H4 (cell line): ENCODE measurements at places on chromosomes 12 and 14.

DNA sequence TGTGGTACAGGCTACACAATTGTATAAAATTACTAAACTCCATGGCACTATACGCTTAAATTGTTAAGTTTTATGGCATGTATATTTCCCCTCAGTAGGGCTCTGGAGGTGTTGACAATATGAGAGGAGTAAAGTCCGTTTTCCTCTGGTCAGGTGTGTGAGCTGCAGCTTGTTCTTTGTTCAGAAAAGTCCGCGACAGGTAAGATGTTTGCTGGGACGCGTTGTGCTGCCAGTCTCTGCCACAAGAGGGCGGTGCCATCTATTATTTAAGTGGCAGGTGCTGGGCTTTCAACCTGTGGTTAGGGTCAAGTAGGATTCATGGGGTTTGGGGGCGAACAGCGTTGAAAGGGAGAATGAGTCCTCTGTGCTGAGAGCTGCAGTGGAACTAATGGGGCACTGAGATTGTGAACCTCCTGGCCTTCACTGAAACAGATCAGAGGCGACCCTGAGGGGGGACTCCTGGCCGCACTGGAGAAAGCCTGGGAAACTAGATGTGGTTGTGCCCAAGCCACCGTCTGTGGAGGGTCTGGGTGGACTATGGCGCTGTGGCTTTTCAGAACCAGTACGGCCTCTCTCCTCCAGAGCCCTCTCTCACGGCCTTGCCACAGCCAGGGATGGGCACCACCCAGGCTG is 179.0 kb downstream of the SLC15A4 start:
- no peak for DNase-seq

DNA sequence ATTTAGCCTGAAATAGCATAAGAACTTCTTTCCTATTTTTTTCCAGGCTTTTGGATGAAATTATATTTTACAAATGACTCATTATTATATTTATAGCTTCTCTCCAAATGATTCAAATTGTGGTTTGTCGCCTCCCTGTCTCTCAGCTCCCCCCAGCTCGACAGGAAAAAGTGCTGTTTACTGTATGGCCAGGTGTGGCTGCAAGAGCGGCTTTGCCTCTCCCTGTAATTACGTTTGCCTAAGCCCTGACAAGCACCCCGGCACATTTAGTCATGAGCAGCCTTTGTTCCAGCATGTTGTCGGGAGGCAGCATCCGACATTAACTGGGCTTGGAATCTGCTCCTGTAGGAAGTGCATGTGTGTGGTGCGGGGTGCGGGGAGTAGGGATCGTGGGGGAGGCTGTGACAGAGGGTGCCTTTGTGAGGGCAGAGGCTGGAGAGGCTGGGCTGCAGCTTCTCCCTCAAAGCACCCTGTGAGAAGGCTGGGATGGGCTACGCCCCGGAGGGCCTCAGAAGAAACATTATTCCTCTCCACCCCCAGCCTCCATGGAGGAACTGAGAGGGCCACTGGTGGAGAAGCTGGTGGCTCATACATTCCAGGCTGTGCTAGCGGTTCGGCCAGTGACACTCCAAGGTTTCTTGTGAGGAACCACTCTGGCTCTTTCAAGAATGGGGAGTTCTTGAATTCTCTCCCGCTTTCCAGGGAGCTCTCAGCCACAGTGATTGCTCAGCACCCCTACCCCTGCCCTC is 42.1 kb upstream of the CTDSP2 start:
- DNase-seq, result peak; percentile 89

GRCh38 chr12:19778172-19778571 is 338.9 kb downstream of the AEBP2 start:
- no peak for DNase-seq

- no peak for DNase-seq
Measured at GRCh38 chr12:56258820-56259183, 618 bp upstream of the ANKRD52 start.

- DNase-seq, result peak; percentile 77
Measured at GRCh38 chr12:123041811-123042655, 61.6 kb downstream of the ARL6IP4 start.
